ENCODE measurements at places on chromosomes 11 and 22.
A peak's percentile ranks its signal among the peaks of the same experiment; 100 is the strongest.

- no peak for DNase-seq
These were observed 158.5 kb downstream of the WNT11 start for GRCh38 chr11:76047766-76048165.

GRCh38 chr11:17714356-17714854, 5.0 kb upstream of the MYOD1 start:
- DNase-seq, result no peak

- no peak for DNase-seq
These were observed 4.6 kb upstream of the TMEM126A start for GRCh38 chr11:85643191-85643614.

- DNase-seq, result peak; percentile 69
These were observed 21.8 kb downstream of the NF2 start for GRCh38 chr22:29625090-29625825.

DNA sequence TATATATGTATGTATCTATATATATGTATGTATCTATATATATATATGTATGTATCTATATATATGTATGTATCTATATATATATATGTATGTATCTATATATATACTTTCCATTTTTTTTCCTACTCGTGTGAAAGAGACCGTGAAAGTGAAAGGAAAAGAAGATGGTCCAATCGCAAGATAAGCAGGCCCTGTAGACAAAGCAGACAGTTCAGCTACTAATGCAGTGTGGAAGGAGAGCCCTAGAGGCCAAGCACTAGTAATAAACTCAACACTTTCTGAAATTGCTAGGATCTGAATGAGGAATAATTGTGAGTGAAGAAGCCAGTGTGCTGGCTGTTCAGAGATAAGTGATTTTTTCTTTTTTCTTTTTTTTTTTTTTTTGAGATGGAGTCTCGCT, 47.2 kb downstream of the MCHR1 start:
- no peak for DNase-seq

GRCh38 chr11:94786264-94787126, 18.3 kb downstream of the AMOTL1 start:
- DNase-seq, result no peak

- DNase-seq, result no peak
These were observed 36.0 kb upstream of the CSNK1E start for GRCh38 chr22:38353142-38353629.

DNA sequence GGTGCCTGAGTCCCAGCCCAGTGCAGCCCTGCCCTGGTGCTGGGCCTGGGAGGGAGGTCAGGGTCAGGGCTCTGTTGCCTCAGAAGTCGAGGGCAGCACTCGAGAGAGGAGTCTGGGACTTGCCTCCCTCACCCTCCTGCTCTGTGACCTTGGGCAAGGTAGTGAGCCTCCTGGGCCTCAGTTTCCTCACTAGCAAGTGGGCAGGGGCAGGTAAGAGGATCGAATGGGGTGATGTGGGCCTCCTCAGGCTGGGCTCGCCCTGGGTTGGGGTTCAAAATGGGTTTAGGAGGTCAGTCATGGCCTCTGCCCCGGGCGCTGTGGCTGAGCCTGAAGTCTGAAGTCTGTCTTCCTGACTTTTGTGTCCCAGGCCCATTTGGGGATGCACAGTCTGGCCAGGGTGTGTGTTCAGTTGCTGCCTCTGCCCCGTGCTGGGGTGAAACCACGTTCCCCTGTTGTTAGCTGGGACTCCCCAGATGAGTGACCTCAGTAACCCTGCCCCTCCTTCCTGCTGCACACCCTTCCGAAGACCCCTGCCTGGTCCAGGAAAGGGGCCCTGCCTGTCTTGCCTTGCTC, 40.9 kb upstream of the CELSR1 start:
- DNase-seq, result no peak

All from astrocyte (in vitro differentiated cells and primary cell).